Subcutaneous preadipocyte (primary cell): ENCODE measurements at places on chromosomes 7 and 10. TPM values are rescaled to one million over a fixed set of nuclear protein-coding genes. Genes with fewer than 3 reads are reported as not detected.

Gene CRYGN
- under 0.01 and 0.37 TPM in 2 replicates for total RNA-seq

Gene WIPF3
- total RNA-seq = not detected in 2 replicates

Gene SAP25
- 0.20 TPM in 1 of 2 replicates, not detected in the other for total RNA-seq

Gene UNC5B
- total RNA-seq = 9.9 and 13.9 TPM in 2 replicates
